Adrenal gland (tissue), 19 donors: ENCODE measurements at places on chromosomes 16 and 17.

DNA sequence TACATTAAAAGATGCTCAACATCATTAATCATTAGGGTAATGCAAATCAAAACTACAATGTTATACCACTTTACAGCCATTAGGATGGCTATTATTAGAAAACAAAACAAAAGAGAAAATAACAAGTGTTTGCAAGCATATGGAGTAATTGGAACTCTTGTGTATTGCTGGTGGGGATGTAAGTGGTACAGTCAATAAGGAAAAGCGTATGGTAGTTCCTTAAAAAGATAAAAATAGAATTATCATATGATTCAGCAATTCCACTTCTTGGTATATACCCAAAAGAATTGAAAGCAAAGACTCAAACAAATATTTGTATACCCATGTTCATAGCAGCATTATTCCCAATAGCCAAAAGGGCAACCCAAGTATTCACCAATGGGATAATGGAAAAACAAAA, 1.4 kb upstream of the CAPNS2 start:
- H3K36me3 ChIP-seq, result no peaks in the 10 kb centered on the region
- H3K4me3 ChIP-seq, result no peak overlapping the region
- H3K4me1 ChIP-seq, result no peaks in the 10 kb centered on the region
- H3K27me3 ChIP-seq, result no peaks in the 10 kb centered on the region
- no peak for DNase-seq

- H3K27ac ChIP-seq, result no peak overlapping the region
- H3K4me3 ChIP-seq, result no peak overlapping the region
- no peaks in the 10 kb centered on the region for H3K27me3 ChIP-seq
- DNase-seq, result no peak
- H3K36me3 ChIP-seq, result no peaks in the 10 kb centered on the region
Observed at GRCh38 chr16:50267651-50268050, 1.3 kb downstream of the ADCY7 start.

- peaks cover 18% of the 10 kb centered on the region for H3K4me1 ChIP-seq
- peak overlapping the region; percentile 82 for H3K4me3 ChIP-seq
- H3K36me3 ChIP-seq, result peaks cover 32% of the 10 kb centered on the region
- no peaks in the 10 kb centered on the region for H3K27me3 ChIP-seq
- peak; percentile 59 for DNase-seq
Observed at GRCh38 chr17:32445074-32445415, 735 bp downstream of the PSMD11 start.

DNA sequence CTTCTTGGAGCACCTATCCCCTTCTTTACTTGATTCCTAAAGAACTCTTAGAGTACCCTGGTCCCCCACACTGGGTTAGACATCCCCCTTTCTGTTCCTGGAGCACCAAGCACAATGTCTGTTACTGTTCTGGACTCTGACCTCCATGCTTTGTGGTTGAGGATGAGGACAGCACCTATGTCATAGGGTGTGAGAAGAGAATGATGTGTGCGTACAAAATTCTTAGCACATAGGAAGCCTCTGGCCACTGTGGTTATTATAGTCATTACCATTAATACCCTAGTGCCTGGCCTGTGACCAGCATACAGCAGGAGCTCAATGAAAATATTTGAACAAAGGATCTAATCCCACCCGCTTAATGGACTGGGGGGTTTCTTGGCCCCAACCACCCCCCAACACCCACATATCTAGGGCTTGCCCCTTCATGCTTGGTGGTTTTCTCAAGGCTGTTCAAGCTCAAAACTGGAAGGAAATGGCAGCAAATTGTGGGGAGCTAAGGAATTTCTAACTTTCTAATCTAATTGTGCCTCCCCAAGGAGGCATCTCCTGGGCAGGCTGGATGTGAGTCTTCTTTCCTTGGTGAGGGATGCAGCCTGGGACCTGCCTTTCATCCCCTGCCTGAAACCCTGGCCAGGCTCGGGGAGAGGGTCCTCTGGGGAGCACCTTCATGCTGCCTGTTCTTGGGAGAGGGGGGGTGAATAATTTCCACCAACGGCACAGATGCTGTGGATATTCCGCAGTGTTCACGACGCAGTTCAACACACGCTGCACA, 1.5 kb upstream of the CMIP start:
- H3K4me3 ChIP-seq, result no peak overlapping the region
- H3K27me3 ChIP-seq, result no peaks in the 10 kb centered on the region
- DNase-seq, result no peak
- H3K4me1 ChIP-seq, result peaks cover 26% of the 10 kb centered on the region
- H3K36me3 ChIP-seq, result no peaks in the 10 kb centered on the region

GRCh38 chr16:48049847-48050246, 105.9 kb downstream of the ABCC12 start:
- H3K36me3 ChIP-seq, result no peaks in the 10 kb centered on the region
- no peak overlapping the region for H3K4me3 ChIP-seq
- peaks cover 7% of the 10 kb centered on the region for H3K4me1 ChIP-seq
- no peak overlapping the region for H3K27ac ChIP-seq
- H3K27me3 ChIP-seq, result no peaks in the 10 kb centered on the region

DNA sequence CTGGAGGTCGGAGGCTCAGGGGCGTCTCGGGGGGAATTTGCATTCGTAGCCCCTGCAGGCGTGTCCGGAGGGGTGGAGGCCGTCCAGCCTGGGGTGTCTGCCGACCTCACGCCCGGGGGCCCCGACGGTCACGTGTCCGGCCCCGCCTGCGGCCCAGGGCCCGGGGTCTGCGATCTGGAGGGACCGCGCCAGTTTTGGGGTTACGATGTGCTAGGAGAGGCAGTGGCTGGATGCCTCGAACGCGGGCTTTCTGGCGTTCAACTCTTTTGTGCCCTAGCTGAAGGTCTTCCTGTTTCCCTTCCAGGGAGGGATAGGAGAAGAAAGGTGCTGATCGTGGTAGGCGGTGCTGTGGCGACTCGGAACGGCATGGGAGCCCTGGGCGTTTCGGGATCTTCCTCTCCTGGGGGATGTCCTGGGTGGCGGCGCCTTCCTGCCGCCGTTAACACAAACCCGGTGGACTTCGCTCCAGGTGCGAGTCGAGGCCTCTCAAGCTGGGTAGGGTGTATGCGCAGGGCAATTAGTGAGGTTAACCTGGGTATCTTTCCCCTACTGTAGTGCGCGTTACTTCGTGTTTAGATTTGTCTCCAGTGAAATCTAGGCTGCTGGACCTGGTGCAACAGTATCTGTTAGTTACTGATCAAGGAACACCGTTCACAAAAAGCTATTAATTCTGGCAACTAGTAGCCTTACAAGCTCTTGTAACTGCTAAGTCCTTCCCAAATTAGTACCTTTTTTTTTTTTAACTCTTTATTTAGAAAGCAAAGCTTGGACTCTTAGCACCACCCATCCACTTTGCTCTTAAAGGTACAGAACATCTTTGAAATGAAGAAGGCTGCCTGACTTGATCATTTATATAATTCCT, 1.3 kb downstream of the AKAP1 start:
- H3K27ac ChIP-seq, result peak overlapping the region; percentile 73
- H3K36me3 ChIP-seq, result no peaks in the 10 kb centered on the region
- DNase-seq, result peak; percentile 39
- no peaks in the 10 kb centered on the region for H3K27me3 ChIP-seq

DNA sequence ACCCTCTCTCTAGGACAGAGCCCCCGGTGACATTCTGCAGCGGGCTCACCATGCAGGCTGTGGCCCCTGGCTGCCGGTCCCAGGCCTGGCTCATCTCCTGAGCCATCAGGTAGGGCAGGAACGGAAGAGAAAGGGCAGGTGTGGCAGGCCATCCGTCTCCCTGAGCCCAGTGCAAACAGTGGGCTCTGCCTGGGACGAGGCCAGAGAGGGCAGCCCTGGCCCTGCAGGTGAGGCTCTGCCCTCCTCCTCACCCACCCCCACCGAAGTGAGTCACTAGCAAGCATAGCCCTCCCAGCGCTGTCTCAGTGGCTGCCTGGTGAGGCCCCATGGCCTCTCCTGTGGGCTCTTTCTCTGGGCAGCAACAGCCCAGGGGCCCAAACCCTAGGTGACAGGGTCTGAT, 14.5 kb downstream of the OTOP3 start:
- no peak overlapping the region for H3K4me3 ChIP-seq
- H3K36me3 ChIP-seq, result no peaks in the 10 kb centered on the region
- H3K27ac ChIP-seq, result no peak overlapping the region
- DNase-seq, result no peak
- H3K4me1 ChIP-seq, result no peaks in the 10 kb centered on the region
- H3K27me3 ChIP-seq, result no peaks in the 10 kb centered on the region
